Activated naive CD8-positive, alpha-beta T cell treated with anti-CD3 and anti-CD28 coated beads, Interleukin-2, amount 50 U/mL, for 24 hours (primary cell): ENCODE measurements at places on chromosomes 2 and 18.

- DNase-seq = no peak
These were observed 39.8 kb downstream of the MYO7B start for GRCh38 chr2:127575185-127575765.

- no peak for DNase-seq
These were observed 166.4 kb upstream of the FANCL start for GRCh38 chr2:58407487-58407886.

DNA sequence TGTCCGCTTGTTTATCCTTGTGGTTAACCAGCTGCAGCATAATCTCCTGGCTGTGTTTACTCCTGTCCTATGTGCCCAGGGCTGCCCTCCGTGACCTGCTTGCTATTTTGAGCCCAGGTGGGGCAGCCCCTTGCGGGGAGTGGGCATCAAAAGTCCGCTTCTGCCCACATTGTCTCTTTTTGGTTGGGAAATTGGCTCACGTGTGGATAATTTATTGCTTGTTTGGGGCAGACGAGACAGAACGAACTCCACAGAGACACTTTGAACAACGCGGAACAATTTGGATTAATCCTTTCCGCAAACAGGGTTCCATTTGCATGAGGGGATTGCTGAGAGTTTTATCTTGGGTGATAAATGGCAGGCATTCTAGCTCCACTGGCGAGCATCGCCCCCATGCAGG lies 8.1 kb upstream of the CXCR4 start:
- no peak for DNase-seq

- no peak for DNase-seq
These were observed 118.4 kb downstream of the BMPR2 start for GRCh38 chr2:202494300-202495229.

GRCh38 chr18:23121133-23121532 lies 14.2 kb upstream of the CABLES1 start:
- DNase-seq = no peak
